ENCODE measurements at places on chromosomes 2 and 18. TPM values are rescaled to one million over a fixed set of nuclear protein-coding genes. Genes with fewer than 3 reads are reported as not detected.

GRCh38 chr18:4357579-4357978 lies 97.5 kb downstream of the DLGAP1 start:
- DNase-seq = no peak

GRCh38 chr2:99842451-99842850 lies 299.9 kb downstream of the AFF3 start:
- no peak for DNase-seq

PCARE gene
- not detected for total RNA-seq

DNA sequence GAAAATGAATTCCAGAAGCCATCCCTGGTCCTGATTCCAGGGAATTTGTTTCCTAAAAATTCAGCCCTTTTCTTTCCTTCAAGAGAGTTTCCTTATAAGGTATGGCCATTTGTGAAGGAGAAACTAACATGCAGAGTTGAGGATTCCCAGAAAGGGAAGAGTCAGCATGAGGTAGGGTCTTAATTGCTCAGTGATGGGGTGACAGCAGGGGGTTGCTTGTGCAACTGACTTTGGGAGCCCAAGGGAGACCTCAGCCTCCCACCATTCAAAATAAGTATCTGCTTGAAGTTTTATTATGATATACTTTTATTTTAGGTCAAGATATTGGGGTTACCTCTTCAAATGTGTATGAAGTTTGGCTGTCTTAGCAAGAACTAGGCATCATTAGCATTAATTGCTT lies 74.9 kb upstream of the CELF4 start:
- no peak for DNase-seq

GRCh38 chr2:216082805-216083204 lies 1.1 kb downstream of the TMEM169 start:
- DNase-seq = peak; percentile 22

DNA sequence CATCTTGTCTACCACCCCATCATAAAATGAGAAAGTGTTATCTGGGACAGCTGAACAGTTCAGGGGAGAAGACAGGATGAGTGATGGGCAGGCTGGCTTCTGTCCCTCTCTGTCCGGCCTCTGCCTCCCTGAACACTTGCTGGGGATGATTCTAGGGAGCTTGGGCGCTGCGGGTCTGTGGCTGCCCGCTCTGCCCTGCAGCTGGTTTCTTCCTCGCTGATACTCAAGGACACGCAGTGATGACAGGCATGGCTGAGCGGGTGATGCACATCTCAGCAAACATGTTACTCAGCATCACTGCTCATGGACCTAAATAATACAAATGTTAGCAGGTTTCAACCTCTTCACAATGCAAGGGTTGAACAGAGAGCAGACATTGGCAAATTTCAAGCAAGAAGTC lies 161.1 kb downstream of the TMEM18 start:
- DNase-seq = no peak

TTC21B gene
- total RNA-seq = 16.5 TPM

DNA sequence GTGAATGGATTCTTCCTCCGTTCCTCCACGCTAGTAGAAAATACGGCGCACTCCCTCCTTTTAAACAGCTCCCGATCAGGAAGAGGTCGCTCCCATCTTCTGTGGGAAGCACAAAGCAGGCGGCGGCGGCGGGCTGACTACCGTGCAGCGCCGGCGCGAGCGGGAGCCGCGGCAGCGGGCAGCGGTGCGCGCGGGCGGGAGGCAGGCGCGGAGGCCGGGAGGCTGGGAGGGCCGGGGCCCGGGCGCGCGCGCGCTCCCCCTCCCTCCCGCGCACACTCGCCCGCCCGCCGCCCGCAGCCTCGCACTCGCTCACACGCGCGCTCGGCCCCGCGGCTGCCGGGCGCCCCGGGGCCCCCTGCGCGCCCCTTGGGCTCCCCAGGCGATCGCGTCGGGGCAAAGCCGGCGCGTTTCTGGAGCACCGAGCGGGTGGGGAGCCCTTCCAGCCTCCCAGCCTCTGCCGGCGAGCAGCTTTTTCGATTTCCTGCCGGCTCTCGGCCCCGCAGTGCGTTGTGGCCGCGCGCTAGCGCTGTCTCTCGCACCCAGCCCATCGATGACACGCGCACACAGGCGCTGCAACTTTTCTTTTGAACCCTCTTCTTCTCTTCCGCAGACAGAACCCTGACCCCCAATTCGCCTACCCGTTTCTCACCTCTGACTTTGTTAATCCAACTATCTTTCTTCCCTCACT lies at the start of gene SLC8A1:
SLC8A1 (minus strand) TSS at position 173 of the 688 bp plus-strand sequence.
- no peak for DNase-seq

GRCh38 chr2:238709325-238710025 lies 138.4 kb upstream of the TWIST2 start:
- no peak for DNase-seq

ALPP gene
- not detected for total RNA-seq

- no peak for DNase-seq
Measured at GRCh38 chr18:49137093-49137492, 186.3 kb upstream of the SMAD7 start.

LINC00305 gene
- total RNA-seq = not detected

DNA sequence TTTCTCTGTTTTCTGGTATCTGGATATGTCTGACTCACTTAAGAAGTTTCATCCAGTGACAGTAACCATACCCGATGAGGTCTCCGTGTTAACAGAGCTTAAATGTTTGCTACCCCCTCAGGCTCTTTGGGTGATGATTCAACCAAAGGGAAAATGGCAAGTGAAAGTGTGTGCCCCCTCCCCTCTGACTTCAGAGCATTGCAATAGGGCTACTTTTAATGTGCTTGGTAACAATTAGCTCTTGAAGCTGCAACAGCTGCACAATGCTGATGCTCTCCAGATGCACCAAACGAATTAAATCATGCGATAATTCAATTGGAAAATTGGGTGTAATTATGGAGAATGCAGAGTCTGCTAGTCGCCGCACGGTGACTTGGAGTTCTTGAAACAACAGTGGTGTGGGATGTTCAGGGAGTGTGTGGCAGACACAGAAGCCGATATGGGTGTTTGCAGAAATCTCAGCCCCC lies 270.7 kb downstream of the ALK start:
- DNase-seq = no peak

- DNase-seq = no peak
Measured at GRCh38 chr2:201881741-201882140, 75.4 kb downstream of the CDK15 start.

DNA sequence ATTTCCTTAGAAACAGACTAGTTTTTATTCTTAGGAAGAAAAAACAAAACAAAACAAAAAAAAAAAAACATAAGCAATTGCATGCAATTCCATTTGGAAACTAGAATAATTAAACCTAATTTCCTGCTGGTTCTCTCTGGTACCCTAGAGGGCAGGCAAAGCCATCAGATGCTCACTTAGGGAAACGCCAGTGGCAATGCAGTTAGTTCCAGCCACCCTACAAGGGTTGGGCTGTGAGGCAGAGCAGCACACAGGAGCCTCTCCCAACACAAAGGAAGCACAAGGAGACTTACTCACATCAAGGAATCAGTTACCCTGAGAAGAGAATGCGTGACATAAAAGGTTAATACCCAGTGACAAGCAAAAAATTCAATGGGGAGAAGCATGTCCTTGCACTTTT lies 28.8 kb downstream of the CCDC93 start:
- no peak for DNase-seq

DNA sequence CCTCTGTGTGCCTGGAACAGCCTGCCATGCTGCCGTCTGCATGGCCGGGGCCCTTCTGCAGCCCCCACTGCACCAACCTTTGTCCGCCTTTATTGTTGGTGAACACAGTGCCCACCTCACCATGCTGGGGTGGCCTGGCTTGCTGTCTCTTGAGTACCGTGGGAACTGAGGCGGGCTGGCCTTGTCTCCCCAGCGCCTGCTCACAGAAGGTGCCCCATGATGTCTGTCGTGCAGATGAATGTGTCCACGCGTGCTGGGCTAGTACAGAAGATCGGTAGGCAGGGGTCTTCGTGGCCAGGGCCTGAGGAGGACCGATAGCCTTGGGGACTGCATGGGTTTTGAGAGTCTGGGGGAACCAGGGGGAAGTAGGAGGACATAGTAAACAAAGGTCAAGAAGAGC lies 242.4 kb downstream of the LDLRAD4 start:
- DNase-seq = no peak
